ENCODE measurements at places on chromosomes 2 and 18.

- DNase-seq, result no peak
Measured at GRCh38 chr2:190837952-190838361, 42.7 kb upstream of the GLS start.

DNA sequence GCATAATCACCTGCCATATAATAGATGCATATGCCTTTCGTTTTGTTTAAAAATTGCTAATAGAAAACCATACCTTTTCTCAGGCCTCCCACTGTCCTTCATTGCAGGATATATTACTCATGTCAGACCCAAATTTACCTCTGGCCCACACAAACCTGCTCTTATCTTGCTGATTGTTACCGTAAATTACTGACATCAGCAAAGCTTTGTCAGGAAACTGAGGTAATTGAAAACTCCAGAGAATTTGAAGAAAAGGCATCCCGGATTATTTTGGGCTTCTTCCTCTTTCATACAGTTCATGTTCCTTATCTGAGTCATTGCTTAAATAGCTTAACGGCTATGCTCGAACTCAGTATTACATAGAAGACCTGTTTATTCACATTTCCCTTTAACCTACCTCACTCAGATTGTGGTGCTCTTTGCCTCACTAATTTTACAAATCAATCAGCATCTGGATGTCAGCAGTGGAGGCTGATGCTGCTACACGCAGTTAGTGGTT is 145.7 kb downstream of the ZEB2 start:
- DNase-seq, result no peak

DNA sequence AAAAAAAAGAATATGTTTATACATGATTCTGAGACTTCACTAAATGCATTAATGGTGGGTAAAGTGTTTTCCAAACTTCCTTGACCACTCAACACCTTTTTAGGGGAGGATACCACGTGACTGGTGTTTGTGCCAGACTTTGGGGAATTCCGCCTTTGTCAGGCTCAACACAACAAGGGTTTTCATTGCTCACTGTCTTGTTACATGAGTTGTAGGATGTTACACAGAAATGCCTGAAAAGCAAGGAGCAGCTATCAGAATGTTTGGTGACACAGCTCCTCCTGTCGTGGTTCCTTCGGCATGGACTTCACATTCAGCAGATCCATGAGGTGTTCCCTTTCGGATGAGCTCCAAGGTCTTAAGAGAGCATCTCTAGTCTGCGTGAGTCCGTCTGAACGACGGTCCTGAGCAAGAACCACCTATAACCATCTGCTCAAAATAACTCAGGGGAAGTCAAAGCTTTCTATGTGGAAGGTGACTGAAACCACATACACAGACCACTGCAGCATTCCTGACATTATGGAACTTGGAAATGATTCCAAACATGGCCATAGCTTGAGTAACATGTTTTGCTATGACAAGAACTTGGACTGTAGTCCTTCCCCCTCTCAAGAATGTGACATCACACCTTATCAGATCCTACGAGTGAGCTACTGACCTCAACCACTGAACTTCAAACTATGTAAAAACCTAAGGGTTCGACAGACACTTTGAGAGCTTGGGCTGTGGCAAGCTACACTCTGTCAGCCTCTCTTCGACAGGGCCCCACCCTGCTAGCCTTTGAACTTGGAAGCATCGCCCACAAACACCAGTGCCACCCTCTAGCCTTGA is 57.5 kb downstream of the MCFD2 start:
- no peak for DNase-seq

DNA sequence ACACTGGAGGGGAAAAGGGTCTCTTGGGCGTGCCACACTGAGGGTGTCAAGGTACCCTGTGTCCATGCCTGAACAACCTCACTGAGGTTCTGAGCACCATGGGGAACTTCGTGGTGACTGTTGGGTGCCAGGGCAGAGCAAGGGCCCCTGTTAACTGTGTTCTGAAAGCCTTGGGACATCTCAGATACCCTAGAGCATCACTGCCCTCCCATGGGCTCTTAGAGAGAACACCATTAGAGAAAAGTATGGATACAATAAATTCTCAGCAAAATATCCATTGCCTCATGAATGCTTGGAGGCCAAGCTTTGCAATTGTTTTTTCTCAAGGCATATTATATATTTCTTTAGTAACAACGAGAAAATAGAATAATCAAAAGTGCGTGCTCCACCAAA is 488.5 kb upstream of the NRP2 start:
- no peak for DNase-seq

- DNase-seq, result no peak
Measured at GRCh38 chr2:190810981-190811587, 69.5 kb upstream of the GLS start.

Measured in kidney capillary endothelial cell (primary cell).